NCI-H146 (cell line): ENCODE measurements at places on chromosomes 2 and 18.

- DNase-seq, result no peak
Observed at GRCh38 chr2:173734797-173735196, 230.4 kb downstream of the SP3 start.

DNA sequence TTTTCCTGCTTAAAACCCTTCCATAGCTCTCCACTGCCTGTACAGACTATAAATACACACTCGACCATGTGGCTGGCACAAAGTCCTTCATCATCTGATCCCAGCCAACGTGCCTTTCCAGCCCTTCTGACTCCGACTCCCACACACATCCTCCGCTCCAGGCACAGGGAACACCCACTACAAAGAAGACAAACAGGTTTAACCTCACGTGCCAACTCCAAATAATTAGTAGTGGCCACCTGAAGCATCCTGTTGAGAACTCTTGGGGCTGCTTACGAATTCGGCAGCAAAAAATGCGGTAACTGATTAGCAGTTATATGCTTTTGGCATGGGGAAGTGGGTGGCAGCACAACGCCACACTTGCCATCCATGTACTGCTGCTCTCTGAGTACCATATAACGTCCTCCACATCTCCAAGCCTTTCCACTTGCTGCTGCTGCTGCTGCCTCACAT is 12.1 kb downstream of the SPIRE1 start:
- DNase-seq, result no peak

GRCh38 chr18:68164909-68165308 is 550.0 kb downstream of the TMX3 start:
- DNase-seq, result no peak

DNA sequence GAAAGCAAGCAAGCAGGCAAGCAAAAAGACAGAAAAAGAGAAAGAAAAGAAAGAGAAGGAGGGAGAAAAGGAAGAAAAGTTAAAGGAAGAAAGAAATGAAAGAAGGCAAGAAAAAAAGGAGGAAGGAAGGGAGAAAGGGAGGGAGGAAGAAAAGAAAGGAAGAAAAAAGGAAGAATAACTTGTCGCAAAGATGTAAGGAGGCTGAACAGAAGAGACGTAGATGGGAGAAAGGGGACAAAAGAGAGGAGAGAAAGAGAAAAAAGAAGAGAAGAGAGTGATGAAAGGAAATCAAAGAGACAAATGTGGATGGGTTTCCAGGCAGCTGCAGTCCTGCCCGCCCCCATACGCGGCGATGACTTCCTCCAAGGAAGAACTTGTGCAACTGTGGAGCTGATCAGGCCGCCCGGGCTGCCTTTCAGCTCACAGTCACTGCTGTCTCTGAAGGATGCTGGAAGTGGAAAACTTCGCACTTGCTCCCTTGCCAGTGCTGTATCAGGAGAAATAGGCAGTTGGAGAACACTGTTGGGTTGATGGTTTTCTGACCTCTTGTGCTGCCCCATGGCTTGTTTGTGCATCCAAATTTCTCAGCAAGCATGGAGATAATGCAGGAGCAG is 52.9 kb downstream of the TRIB2 start:
- no peak for DNase-seq

DNA sequence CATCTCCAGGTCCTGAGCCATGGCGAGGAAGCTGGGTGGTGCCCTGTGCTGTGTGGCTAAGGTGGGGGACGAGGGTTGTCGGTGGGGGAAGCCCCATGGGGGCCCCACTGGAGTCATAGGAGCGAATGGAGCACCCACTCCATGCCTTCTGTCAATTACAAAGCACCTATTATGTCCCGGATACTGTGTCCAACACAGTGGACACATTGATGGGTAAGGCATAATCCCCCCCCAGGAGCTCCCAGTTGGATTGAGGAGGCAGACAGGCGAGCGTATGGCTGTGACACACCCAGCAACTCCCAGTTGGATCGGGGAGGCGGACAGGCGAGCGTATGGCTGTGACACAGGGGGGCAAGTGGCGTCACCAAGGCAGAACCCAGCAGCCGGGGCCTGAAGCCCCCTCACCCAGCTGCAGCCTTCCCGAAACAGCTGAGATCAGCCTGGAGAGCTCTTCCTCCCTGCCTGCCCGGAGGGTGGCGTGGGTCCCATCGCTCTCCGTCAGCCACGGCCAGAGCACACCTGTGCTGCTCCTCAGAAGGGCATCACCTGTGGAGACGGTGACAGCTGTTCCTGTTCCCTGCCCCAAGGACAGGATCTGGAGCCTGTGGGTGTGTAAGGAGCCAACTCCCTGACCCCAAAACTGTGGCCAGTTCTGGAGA is 69.6 kb downstream of the HPCAL1 start:
- DNase-seq, result peak; percentile 12

- DNase-seq, result no peak
Observed at GRCh38 chr2:105504459-105504858, 105.6 kb upstream of the FHL2 start.

GRCh38 chr2:173749315-173749714 is 215.9 kb downstream of the SP3 start:
- DNase-seq, result no peak

DNA sequence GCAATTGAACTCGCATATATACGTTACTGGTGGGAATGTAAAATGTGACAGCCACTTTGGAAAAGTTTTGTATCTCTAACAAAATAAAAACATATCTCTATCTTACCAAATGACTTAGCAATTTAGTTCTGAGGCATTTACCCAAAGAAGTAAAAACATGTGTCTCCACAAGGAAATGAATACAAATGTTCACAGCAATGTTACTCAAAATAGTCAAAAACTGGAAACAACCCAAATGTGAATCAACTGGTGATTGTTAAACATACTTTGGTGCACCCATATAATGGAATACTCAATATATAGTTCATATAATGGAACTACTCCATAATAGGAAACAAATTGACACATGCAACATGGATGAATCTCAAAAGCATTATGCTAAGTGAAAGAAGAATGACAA is 70.4 kb upstream of the DNER start:
- DNase-seq, result no peak

DNA sequence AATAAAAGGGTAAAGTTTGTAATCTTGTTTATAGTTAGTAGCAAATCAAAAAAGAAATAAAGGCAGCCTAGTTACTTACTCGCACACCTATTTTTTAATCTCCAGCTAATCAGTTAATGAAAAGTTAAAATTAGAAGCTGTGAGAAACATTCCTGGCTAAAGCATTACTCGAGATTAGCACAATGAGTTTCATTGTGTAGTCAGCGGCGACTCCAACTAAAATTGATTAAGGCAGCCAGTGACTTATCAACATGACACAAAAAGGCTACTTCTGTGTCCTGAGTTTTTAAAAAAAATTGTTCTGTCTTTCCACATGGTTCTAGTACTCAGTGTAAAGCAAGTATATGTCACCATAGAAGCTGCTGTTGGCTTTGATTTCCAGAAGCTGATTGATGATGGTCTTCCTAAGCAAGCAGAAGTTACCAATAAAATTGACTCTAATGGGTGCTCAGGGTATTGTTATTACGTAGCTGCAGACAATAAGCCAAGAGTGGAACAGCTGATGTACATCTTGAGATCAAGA is 159.2 kb downstream of the CPS1 start:
- DNase-seq, result no peak

DNA sequence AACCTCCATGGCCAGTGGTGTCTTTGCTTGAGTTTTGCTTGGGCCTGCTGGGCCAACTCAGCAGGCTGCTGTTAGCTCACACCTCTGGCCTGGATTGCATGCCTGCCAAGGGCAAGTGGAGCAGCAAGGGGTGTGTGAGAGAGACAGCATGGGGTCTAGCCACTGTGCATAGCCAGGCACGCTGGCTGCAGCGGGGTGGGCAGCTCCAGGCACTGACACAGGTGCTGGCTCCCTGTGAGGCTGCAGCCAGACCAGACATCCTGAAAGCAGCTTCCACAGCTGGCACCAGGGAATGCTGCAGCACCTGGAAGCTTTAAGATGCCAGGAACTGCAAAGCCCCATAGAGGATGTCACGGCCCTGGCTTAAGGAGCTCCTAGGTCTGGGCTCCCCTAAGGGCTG is 376.4 kb upstream of the VWC2L start:
- no peak for DNase-seq

DNA sequence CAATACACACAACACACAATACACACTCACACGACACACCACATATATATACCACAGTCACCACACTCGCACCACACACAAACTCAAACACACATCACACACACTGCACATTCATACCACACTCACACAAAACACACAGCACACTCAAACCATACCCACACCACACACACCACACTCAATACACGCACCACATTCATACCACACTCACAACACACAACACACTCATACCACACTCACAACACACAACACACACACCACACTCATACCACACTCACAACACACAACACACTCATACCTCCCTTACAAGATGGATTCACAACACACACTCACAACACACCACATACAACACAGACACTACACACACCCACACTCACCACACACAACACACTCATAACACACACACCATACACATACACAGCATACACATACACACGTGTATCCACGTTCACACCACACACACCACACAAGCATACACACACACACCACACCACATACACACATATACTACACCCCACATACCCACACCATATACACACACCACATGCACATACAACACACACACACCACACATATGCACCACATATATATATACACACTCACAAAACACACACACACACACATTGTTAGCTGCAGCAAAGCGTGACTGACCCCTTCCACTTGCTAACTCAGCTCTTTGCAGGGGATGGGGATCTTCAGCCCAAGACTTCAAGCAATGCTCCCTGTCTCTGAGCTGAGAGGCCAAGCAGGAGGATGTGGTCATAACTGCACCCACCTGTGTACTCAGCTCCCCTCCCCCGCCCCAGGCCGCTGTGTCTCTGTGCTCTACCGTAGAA is 59.0 kb downstream of the SDC1 start:
- no peak for DNase-seq

- no peak for DNase-seq
Observed at GRCh38 chr18:79947881-79948610, 3.4 kb downstream of the SLC66A2 start.

GRCh38 chr18:10365901-10366300 is 88.5 kb upstream of the APCDD1 start:
- no peak for DNase-seq

- no peak for DNase-seq
Observed at GRCh38 chr2:235727891-235728799, 234.3 kb downstream of the AGAP1 start.

DNA sequence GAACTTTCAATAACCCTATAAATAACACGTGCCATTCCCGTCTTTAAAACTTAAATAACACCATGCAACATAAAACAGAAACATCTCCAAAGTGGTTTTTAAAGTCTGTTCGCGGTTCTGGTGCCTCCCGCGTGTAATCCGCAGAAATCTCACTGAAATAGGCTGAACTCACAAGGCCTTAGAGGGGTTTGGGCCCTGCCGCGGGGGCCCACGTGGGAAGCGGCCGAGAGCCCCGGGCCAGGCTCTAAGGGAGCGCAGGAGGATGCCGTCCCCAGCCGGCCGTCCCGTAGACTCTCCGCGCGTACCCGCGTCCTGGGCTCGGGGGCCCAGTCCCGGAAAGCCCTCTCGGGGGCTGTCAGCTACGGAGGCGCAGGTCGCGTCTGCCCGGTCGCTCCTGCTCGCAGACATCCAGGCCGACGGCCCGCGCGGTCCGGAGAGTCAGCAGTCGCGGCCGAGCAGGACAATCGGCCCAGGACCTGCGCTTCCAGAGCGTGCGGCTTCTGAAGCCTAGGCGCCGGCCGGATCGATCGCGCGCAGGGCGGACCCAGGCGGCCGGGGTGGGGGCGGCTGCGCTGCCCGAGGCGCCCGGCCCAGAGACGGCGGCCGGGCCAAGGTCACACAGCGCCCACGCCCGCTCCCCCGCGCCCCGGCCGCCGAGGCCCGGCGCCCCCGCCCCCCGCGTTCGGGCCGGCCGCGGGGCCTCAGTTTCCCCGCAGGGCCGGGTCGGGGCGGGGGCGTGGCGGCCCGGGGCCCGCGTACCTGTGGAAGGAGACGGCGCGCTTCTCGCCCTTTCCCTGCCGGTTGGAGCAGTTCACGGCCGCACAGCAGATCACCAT is 558 bp downstream of the THAP4 start:
- peak; percentile 31 for DNase-seq

DNA sequence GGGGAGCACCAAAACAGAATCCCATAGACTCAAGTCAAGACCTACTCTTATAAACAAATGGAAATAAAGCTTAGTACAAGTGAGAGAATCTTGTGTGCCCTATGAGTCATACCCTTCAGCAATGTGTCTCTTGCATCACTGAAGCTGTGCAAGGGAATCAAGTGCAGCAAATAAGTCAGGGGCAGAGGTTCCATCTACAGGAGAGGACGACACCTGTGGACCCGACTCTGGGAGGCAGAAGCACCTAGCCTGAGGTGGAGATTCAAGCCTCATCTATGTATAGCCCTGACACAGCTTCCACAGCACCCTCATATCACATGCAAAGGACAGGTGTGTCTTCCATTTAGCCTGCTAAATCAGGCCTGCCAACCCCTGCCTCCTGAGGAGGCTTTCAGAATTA is 298.2 kb downstream of the CNTNAP5 start:
- no peak for DNase-seq

DNA sequence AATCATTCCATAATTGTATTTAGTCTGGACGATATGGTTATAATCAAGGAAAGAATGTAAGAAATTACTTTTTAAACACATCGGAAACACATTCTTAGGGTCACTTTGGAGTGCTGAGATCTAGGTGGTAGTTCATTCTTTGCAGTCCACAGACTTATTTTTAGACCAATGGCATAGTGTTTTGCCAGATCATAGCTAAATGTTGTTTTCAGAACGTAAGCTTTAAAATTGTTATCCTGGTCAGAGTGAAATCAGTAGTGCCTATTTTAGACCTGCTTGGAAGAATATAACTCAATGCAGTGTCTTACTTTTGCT is 4.3 kb downstream of the MYL12A start:
- DNase-seq, result no peak

DNA sequence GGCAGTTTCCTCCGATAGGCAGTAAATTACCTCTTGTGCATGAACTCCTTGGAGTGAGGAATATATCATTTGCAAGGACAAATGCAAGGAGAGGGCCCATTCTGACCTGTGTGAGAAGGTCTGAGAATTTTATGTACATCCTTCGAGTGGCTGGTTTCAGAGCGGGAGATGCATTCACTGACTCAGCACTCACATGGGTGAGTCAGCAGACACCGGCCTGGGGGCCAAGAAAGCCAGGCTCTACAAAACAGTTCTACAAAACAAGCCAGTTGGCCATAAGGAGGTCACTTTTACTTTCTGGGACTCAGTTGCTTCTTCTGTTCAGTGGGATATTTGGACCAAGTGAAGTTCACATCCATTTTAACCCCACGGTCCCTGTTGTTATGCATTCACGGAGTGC is 35.3 kb downstream of the CYP26B1 start:
- no peak for DNase-seq

DNA sequence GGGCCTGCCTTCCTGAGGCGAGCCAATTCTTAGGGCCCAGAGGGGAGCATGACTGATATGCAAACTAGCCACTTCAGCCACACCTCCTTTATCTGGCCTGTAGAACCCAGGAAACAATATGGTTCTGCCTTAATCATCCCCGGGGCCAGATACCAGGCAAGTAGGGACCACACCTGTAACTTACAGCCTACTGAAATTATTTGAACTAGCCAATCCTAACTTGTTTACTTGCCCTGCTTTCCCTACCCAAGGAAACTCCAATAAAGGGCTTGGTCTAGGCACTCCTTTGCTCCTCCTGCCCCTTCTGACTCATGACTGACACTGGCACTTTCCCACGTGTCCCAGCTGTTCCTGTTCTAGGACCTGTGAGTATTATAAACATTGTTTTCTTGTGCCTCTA is 57.6 kb downstream of the MYOM1 start:
- DNase-seq, result no peak

GRCh38 chr2:41907771-41908207 is 140.0 kb upstream of the PKDCC start:
- no peak for DNase-seq

GRCh38 chr2:133581010-133581760 is 12.9 kb upstream of the NCKAP5 start:
- DNase-seq, result no peak
